Stimulated activated CD8-positive, alpha-beta memory T cell treated with anti-CD3 and anti-CD28 coated beads, Interleukin-2, amount 100 ng/mL, for 1 hour (primary cell): ENCODE measurements at places on chromosomes 4 and X.

DNA sequence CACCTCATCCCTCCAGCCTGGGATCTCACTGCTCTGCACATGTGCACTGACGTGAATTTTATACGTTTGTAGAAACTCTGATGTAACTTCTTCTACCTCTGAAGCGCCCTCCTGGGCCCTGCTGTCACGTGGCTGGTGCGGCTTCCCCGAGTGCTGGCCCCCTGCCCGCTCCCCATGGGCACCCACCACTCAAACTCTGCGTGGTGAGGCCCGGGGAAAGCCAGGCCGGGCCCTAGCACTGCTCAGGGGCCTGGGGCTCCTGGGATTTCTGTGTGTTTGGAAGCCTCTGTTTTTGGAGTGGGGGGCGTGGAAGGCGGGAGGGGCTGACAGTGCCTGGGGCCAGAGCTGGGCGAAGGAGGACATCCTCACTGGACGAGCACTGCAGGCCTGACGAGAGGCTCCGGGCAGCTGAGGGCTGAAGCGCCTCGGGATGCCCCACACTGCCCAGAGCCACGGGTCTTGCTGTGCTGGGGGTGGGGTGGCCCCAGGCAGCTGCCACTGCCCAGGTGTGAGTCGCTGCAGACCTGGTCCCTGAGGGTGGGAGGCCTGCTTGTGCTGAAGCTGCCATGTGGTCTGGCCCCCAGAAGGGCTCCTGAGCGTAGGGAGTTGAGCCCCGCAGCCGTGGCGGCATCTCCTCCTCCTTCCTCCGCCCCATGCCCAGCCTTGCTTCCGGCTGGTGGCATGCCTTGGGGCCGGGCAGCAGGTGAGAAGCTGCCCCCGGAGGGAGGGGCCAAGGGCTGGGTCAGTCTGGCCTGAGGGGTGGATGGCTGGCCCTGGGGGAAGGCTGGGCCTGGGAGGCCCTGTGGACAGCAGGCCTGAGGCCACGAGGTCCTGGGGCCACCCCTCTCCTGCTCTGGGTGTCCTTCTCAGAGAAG is 7.7 kb downstream of the NAT8L start:
- no peak for DNase-seq

GRCh38 chr4:105107095-105107856 is 39.4 kb upstream of the TET2 start:
- no peak for DNase-seq

GRCh38 chrX:68018248-68019203 is 414.8 kb downstream of the OPHN1 start:
- DNase-seq = no peak

DNA sequence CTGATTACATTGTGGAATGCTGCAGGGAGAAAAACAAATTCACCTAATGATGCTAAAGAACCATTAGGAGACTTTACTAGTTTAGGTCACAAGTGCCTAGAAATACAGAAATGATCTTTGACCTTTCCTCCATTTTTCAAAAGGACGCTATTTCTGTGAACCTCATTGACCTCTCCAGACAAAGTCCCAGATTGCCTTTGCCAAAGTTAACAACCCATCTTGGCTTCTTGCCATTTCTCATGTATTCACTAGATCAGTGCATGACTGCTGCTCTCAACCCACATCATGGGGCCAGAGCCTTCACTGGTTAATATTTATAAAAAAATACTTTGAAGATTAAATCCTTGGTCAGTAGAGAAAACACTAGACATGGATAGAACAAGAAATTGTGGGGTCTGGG is 19.9 kb upstream of the AR start:
- DNase-seq = no peak

DNA sequence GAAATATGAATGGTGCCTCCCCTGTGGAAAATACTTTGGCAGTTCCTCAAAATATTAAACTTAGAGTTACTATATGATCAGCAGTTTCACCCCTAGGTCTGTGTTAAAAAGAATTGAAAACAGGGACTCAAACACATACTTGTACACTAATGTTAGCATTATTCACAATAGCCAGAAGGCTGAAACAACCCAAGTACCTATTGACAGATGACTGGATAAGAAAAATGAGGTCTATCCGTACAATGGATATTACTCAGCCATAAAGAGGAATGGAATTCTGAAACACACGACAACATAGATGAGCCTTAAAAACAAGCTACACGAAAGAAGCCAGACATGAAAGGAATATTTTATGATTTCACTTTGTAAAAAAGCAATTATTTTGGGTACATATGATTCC is 54.9 kb downstream of the PGRMC2 start:
- no peak for DNase-seq

DNA sequence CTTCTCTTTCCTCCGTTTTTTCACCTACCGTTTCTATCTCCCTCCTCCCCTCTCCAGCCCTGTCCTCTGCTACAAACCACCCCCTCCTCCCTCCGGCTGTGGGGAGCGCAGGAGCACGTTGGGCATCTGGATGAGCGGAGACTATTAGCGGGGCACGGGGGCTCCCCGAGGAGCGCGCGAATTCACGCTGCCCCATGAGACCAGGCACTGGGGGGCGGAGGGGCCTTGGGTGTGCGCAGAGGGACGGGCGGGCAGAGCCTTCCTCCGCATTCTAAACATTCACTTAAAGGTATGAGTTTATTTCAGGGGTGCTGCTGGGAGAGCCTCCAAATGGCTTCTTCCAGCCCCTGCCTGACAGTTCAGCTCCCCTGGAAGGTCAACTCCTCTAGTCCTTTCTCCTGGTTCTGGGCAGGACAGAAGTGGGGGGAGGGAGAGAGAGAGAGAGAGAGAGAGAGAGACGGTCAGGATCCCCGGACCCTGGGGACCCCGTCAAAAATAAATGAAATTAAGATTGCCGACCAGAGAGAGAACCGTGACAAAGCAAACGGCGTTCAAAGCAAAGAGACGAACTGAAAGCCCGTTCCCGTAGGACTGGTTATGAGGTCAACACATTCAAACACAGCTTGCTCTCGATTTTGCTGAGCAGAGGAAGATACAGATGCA is 5.0 kb downstream of the SHOX start:
- no peak for DNase-seq

DNA sequence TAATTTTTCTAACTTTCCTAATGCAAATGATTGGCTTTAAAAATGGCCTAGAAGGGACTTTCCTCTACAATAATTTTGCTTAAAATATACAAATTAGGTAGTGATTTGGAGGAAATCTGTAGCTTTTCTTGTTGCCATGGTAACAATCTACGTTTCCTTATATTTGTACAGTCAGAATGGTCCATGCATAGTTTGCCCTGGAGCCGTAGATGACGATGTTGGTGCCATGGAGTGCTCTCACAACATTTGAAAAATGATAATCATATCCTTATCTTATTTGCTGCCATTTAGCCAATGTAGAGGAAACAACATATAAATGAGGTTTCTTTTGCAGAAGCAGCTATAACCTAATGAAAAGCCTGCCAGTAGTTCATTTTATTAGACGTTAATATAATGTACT is 89.0 kb upstream of the NMU start:
- DNase-seq = no peak

DNA sequence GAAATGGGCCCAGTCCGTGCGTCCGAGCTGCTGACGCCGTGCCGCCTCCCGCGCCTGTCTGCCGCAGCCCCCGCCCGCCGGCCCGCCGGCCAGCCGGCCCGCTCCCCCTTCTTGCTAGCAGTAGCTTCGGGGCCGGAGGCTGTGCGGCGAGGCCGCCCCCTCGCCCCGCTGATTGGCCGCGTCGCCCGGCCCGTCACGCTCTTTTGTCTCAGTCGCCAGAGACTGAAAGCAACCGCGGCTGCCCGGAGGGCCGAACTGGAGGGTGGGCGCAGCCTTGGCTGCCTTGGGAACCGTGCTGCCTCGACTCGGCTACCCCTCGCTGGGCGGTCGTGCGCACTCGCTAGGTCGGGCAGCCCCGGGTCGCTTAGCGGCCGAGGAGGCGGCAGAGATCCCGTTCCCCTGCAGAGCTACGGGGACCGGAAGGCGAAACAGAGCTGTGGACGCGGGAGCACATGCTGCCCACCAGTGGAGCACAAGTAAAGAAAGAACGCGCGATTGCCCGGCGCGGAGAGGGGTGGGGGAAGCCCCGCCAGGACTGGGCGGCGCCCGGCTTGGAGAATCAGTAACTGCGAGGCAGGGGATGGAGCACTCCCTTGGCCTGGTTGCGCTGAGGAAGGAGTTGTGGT is at the start of gene ZCCHC18:
TSS of gene ZCCHC18 (plus strand) at position 198 of the 626 bp plus-strand sequence. CDS start 1,589 bp downstream, outside the sequence.
- no peak for DNase-seq

GRCh38 chr4:8319061-8319460 is 49.5 kb downstream of the HTRA3 start:
- no peak for DNase-seq

- no peak for DNase-seq
Observed at GRCh38 chrX:139930916-139931645, 1.8 kb downstream of the ATP11C start.

DNA sequence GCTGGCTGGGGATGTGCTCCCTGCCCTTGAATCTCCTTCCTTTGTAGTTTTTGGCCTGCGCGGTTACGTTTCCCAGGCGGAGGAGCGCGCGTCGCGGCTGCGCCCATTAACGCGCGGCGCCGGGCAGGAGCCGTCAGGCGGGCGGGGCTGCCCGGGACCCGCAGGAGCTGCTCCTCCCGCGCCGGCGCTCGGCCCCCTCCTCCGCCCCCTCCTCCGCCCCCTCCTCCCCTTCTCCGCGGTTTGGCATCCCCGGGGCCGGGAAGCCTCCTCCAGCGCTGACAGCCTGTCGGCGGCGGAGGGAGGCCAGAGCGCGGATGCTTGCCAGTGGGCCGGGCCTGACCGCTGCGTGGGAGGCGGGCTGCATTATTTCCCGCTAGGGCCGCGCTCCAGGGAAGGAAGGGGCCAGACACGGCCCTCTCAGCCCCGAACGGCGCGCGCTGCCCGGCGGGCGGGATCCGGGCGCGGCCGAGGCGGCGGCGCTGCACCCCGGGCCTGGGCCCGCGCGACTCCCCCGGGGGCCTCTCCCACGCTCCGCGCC is at the start of gene DCLK2:
TSS of gene DCLK2 (plus strand) at position 405 of the 538 bp plus-strand sequence. CDS start 583 bp downstream, outside the sequence.
- no peak for DNase-seq

DNA sequence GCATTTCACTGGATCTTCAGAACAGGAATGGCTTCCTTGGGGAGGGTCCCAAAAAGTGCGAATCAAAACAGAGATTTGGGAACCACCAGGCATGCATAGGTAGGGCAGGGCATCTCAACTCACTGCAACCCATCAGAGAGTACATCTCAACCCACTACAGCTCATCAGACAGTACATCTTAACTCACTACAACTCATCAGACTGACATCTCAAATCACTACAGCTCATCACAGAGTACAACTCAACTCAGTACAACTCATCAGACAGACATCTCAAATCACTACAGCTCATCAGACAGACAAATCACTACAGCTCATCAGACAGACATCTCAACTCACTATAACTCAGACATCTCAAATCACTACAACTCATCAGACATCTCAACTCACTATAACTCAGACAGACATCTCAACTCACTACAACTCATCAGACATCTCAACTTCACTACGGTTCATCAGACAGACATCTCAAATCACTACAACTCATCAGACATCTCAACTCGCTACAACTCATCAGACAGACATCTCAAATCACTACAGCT is 47.5 kb upstream of the CLDN34 start:
- no peak for DNase-seq

DNA sequence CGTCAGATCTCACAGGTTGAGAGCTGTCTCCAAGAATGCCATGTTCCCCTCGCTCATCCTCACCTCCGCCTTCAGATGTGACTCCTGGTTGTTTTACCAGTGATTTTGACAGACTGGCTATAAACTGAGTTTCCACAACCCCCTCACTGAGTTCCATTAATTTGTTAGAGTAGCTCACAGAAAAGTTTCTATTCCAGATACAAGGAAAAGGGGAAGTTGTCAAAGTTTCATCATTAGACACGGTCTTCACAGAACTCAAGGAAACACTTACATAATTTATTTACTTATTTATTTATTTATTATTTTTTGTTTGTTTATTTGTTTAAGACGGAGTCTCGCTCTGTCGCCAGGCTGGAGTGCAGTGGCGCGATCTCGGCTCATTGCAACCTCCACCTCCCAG is 55.7 kb upstream of the IQSEC2 start:
- DNase-seq = no peak

DNA sequence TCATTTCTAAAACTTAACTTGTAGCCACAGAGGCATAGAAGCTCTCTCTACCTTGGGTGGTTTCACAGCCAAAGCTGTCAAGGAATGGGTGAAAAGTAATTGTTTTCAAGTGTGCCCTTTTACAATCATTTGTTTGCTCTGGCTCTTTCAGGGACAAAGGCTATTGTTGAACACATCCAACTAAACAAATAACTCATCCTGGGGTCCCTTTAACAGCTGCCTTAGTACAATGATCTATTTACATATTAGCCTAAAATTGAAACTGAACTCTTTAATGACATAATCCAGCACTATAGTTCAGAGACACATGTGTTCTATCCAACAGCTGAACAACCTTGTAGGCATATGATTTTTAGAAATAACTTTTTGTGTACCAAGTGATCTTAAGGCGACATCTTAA is 3.7 kb downstream of the HHIP start:
- DNase-seq = no peak

DNA sequence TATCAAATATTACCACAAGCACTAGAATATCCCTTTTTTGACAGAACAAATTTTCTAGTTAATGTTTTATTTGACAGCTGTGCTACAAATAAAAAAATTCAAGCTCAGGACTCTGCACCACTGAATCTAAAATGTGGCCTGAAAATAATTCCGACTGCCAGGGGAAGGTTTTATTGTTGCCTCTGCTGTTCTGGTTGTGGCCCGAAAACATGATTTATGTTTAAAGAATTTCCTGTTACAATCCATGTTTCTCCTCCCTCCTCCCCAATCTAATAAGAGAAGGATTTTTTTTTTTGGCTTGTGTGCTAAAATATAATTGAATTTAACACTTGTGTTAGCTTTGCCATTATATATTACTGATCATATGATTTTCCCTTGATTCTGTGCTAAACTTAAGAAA is 227.8 kb downstream of the DCLK2 start:
- no peak for DNase-seq

- DNase-seq = no peak
Observed at GRCh38 chrX:142251680-142252079, 46.6 kb upstream of the MAGEC2 start.

- no peak for DNase-seq
Observed at GRCh38 chr4:104163820-104164219, 330.9 kb downstream of the CXXC4 start.

DNA sequence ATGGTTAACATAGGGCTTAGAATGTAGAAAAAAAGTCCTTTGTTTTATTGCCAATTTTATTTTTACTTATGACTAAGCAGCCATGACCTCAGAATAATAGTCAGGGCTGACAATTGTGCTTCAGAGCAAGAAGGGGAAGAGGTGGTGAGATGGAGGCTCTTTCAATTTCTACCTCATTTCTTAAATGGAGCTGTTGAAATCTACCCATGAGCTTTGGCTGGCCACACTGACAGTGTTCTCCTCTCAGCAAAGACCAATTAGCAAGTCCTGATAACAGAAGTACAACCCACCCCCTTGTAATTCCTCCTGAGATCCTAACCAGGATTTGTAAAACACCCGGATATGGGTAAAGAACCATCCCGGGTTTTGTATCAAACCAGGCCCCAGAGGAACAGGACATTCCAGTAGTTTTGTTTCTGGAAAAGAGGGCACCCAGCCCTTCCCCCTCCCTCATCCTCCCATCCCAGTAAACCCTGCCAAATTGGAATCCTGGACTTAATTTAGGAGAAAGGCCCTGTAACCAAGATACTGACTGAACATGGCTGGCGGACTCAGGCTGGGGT is at the start of gene HEPH:
TSS of gene HEPH (plus strand) at position 399 of the 563 bp plus-strand sequence. CDS start 6,324 bp downstream, outside the sequence.
- no peak for DNase-seq
